ENCODE measurements at places on chromosomes 6 and 20.

DNA sequence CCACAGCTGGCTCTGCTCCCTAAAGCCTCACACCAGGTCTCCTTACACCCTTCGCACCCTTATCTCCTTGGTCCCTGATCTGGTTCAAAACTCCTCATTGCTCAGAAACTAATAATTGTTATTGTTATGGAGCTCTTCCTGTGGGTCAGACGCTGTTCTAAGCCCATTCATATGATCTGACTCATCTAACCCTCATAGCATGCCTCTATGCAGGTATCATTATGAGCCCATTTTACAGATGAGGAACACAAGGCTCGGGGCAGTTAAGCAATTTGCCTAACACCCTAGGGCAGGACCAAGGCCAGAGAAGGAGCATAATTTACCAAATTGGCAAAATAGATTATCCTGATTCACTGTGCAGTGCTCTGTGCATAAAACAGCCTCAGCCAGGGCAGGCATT, 51.8 kb upstream of the CCDC167 start:
- no peak for DNase-seq

DNA sequence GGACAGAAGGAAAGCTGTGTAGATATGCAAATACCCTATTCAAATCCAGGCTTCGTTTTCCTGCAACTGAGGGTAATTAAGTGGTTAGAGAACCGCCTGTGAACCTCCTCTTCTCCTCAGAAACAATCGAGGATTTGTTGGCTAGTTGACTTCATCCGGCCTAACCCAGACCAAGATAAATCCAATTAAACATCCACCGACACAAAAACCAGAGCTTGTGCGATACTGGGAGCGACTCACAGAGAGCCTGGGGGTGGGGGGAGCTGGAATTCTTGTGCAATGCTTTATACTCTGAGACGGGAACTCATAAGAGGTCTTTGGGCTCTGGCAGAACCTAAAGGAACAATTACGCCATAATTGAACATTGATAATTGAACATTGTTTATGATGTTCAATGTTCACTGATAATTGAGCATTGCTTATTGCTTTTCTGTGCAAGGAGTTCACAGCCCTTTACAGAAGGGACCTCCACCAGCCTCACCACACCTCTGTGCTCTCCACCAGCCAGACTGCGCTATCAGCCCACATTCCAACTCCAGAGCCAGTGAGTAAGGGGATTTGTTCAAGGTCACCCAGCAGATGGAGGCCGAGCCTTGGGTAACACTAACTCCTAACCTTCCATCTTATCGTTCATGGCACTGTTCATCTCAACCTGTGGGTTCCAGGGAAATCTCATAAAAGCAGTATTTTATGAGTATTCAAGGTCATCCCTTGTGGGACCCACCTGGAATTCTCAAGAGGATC, 429.6 kb upstream of the JARID2 start:
- no peak for DNase-seq

DNA sequence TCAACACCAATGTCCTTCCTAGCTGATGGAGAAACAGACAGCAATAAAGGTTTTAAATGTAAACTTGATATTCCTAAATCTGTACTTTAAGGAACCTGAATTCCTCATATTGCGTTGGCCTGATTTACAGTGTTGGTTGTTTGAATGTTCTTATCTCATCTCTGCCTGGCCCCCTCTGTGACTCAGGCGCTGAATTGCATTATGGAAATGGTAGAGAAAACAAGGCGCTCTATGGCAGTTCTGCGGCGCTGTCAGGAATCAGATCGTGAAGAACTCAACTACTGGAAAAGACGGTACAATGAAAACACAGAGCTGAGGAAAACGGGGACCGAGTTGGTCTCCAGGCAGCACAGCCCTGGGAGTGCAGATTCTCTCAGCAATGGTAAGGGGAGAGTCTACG, 32.6 kb upstream of the C20orf144 start:
- DNase-seq, result no peak

DNA sequence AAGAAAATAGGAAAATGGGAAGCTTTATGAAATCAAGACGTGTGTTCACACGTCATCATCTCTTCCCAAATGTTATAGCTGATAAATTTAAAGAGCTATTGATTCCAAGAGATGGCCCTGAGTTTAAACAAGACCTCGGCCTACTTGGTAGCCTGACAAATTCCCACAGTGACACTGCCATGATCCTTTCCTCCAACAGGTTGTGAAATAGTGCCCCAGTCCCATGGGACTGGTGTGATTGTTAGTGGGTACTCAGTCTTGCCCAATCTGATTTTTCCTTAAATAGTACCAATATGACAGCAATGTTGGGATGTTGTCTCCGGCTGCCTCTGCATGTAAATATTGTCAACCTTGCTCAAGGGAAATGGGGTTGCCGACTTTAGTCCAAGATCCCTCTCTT, 34.5 kb downstream of the RIOK1 start:
- no peak for DNase-seq

- DNase-seq, result no peak
Observed at GRCh38 chr20:48986899-48987298, 59.2 kb upstream of the CSE1L start.

DNA sequence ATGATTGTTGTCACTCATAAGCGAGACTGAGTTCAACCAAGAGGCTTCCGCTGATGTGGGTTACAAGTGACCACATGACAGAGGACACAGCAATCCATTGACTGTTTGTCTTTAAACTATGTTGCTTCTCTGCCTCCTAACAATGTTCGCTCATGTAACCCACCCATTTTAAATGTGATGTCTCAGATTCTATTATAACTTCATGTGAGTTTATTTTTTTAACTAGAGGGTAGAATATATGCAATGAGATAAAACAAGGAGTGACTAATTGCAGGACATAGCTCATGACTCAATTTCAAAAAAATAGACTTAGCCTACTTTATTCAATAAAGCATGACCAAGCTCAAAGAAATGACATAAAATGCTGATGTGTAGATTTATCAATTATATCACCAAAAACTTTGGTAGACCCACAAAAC, 119.2 kb upstream of the SASH1 start:
- DNase-seq, result no peak

Data from NCI-H345 (cell line).